ENCODE measurements at places on chromosomes 2 and 18. TPM values are rescaled to one million over a fixed set of nuclear protein-coding genes. Genes with fewer than 3 reads are reported as not detected.

GRCh38 chr2:185823773-185824172 lies 85.2 kb downstream of the FSIP2 start:
- no peak for DNase-seq

DNA sequence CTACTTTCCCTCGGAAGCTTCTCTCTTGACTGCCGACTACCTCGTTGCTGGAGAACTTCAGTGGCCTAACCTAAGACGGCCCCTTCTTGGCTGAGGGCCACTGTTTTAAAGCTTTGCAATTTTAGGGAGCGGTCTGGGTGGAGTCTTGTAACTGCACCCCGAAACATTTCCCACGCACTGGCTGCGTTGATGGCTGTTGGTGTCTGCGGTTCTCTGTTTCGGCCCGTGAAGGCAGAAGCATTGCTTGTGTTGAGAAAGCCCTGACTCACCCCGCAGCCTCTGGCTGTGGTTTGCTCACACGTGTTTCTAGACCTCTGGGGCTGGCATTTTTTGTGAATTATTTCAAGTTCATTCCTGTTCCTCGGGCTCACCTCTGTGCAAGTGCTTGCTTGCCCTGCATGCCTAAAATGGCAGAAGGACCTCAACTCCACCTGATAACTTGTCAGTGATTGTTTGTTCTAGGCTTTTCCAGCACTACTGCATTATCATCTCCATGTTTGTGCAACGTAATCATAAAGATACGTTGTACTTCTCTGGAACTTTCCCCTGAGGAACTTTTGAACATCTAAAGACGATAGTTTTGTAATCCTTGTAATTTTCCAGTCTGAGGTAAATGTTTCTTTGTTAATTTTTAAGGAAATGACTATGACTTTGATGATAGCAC lies 94.2 kb upstream of the DLX2 start:
- DNase-seq: peak; percentile 58

GRCh38 chr18:13583576-13584550 lies 142.5 kb downstream of the FAM210A start:
- no peak for DNase-seq

GRCh38 chr2:120735746-120736170 lies at the start of gene GLI2:
GLI2 (plus strand) TSS chr2:120735868; CDS start chr2:120797321, 61,453 bp downstream.
- peak; percentile 89 for DNase-seq

- no peak for DNase-seq
Observed at GRCh38 chr18:69291755-69292154, 108.9 kb upstream of the DOK6 start.

DNA sequence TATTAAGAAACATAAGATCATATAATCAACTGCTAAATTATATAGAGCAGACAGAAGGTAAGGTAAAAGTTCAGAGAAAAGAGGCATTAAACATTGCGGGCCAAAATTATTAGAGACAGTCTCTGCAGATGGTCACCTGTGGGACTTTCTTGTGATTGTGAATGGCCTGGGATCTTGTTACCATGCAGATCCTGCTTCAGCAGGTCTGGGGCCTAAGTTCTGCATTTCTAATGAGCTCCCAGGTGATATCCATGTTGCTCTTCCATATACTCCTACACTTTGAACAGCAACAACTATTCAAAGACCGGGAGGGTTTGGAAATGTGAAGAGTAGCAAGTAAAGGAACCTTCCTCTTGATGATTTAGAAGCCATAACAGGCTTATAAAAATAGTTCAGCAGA lies 8.5 kb upstream of the ETAA1 start:
- no peak for DNase-seq

GRCh38 chr2:46183426-46183825 lies 113.8 kb upstream of the EPAS1 start:
- DNase-seq: no peak

DNA sequence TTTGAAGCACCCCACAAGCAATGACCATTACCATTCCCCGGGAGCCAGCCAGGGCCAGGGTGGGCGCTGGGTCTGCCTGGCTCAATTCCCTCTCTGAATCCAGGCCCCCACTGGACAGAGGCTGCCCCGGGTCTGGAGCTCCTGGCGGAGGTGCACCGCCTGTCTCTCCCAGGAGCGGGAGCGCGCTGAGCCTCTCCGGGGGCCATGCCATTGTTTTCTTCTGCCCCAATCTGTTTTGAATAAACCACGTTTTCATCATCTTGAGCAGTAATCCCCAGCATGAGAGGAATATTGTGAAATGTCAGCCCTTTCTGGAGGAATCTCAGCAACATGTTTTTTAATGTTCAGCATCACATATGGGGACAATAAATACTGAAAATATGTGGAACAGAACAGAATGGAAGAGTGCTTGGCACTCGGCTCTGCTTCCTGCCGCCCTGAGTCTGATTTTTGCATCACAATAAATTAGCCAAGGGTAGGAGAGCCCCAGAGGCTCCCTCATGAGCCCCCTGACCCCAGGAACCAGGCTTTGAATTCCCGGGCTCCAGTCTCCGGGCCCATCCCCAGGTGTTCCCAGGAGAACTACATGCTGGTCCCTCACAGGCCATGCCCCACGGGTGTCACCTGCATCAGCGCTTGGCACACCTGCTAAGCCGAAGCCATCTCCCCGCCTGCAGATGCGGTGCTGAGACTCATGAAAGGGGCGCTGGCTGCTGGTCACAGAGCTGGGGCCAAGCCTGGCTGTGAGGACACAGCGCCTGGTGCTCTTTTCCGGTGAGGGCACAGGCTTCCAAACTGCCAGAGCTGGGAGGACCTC lies 88.8 kb downstream of the INHBB start:
- DNase-seq: peak; percentile 6

DNA sequence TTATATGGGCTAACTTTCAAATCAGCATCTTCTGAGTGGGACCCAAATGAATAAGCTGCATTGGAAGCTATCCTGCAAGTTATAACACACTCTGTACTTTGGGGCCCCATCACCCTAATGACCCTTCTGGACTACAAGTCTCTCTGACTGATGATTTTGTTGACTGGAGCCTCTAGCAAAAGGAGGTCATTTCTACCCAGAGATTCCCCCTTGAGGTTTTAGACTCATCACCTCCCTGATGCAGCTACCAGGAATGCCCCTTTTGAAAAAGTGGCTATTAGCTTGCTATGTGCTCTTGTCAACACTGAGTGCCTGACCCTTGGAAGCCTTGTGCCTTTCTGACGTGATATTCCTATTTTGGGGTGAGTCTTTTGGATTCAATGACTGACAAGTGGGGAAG lies 54.5 kb upstream of the NEMP2 start:
- no peak for DNase-seq

DNA sequence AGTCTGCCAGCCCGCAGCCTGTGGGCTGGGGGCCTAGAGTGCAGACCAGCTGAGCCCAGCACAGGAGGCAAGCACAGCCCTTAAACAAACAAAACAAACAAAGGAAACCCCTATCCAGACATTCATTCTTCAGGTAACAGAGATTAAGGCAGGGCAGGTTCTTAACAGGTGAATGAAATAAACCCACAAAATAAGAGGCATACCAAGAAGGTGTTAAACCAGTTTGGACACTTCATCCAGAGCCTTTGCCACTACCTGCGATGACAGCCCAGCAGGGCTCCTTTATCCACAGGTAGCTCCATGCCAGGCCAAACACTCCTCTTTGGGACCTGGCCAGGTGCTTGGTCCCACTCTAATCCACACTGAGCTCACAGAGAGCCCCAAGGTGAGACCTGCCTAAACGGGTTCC lies 209.7 kb upstream of the SIX2 start:
- no peak for DNase-seq

GRCh38 chr2:202099515-202099914 lies 26.5 kb downstream of the KIAA2012 start:
- DNase-seq: no peak

- DNase-seq: no peak
Observed at GRCh38 chr2:8510519-8510918, 171.3 kb upstream of the ID2 start.

- DNase-seq: no peak
Observed at GRCh38 chr2:176851889-176852483, 360.6 kb upstream of the HNRNPA3 start.

- no peak for DNase-seq
Observed at GRCh38 chr2:209029249-209029648, 394.6 kb upstream of the MAP2 start.

GRCh38 chr2:237244976-237245646 lies 159.4 kb downstream of the COPS8 start:
- peak; percentile 78 for DNase-seq

Gene PRADC1
- polyA plus RNA-seq: 17.6 TPM

Gene SLC35F6
- polyA plus RNA-seq: 35.2 TPM

Gene LONRF2
- 0.03 TPM for polyA plus RNA-seq

Data from fibroblast of lung (primary cell).